ENCODE measurements at places on chromosomes 1 and 21. TPM values are rescaled to one million over a fixed set of nuclear protein-coding genes. Genes with fewer than 3 reads are reported as not detected.
A peak's percentile ranks its signal among the peaks of the same experiment; 100 is the strongest.

- no peak for DNase-seq
These were observed 28.4 kb downstream of the SLC19A1 start for GRCh38 chr21:45513741-45514310.

DNA sequence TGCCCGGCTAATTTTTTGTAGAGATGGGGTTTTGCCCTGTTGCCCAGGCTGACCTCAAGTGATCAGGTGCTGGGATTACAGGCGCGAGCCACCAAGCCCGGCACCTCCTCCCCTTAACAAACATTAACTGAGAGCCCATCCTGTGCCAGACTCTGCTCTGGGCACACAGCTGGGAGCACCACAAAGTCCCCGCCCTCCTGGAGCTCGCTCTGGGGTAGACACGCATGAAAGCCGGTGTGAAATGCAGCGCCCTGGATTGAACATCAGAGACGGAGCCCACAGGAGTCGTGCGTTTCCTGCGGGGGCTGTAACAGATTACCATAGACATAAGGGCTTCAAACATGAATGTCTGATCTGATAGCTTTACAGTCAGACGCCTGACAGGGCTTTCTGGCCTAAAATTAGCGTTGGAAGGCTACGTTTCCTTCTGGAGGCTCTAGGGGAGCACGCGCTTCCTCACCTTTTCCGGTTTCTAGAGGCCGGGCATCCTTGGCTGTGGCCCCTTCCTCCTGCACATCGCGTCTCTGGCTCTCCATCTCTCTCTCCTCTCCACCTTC is 14.3 kb downstream of the SLC27A3 start:
- no peak for DNase-seq

DNA sequence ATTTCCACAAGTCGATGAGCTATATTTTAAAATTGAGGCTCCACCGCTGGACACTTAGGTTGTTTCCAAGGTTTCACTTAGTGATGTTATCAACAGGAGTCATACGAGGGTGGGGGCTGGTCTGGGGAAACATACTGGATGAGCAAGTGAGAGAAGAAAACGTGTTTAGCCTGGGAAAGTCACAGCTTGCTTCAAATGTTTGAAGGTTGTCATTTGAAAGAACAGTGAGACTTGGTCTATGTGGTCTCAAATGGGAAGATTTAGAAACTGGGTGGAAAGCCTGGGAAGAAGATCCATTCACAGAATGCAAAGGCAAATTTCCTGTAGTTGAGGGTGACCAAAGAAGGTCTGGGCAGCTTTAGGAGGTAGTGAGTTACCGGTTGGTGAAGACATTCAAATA is 9.9 kb upstream of the DYRK1A start:
- no peak for DNase-seq

- no peak for DNase-seq
These were observed 14.8 kb downstream of the LYST start for GRCh38 chr1:235851939-235852338.

GRCh38 chr1:28074892-28075511 is 13.4 kb downstream of the EYA3 start:
- DNase-seq = no peak

DNA sequence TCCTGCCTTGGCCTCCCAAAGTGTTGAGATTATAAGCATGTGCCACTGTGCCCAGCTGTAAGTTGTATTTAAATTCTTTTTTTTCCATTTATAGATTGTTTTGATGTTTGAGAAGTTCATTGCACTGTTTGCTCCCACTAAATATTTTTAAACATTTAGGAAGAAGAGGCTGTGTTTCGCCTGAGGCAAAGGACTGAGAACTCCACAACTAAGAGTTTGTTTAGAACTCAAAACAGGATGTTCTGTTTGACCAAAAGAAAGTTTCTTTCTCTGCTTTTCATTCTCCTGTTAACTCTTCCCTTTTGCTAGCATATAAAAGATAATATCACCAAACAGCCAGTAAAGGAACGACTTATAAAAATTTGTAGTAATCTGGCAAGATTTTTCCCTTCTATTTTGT is 87.0 kb downstream of the RUNX1 start:
- no peak for DNase-seq

DNA sequence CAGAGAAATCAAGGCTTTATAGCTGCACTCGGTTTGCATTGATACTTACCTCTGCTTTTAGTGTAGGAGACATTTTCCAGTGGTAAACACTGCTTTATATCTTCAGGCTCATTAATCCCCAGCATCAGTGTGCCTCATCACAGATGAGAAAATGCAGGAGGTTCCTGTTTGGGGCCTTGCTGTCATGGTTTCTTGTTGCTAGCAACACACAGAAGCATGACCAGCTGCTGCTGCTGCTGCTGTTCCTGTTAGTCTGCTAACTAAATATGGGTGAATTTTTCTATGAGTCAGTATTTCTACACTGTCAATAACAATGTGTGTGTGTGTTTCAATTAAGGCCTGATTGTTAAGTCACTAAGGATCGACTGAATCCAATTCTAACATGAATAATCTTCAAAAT is 85.8 kb upstream of the RGS1 start:
- peak; percentile 72 for DNase-seq

- DNase-seq = no peak
These were observed 1.2 kb downstream of the C2CD4D start for GRCh38 chr1:151838222-151839081.

DNA sequence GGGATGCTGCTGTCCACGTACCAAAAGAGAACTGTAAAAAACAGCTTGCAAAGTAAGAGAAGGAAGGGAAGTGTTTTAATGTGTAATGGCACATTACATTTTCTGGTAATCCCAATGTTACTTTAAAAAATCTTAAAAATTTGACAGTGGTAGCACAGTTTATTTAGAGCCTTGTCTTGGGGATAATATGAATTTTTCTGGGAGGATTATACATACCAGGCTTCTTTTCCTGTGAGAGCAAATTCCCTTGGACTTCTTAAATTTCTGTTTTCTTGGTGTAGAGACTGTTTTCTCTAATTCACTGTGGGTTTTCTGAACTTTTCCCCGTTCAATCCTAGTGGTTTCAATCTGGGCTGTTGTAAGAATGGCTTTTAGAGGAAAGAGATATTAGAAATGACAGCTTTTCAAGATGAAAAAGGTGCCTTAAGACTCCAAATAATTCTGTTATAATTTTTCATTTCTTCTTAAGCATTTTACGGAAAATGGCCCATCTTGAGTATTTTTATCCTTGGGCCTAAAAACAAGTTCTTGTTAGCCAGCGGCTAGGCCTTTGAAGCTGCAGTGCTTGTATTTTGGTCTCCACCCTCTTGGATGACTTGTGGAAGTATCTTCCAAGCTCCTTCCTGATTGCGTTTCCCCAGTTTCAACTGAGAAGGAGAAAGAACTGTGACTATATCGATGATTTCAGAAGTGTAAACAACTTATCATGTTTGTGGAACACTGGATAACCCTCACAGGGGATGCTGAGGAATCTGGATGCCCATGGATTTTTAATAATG is 70.0 kb downstream of the LEPR start:
- no peak for DNase-seq

- no peak for DNase-seq
These were observed 39.6 kb upstream of the RXRG start for GRCh38 chr1:165484532-165484931.

DNA sequence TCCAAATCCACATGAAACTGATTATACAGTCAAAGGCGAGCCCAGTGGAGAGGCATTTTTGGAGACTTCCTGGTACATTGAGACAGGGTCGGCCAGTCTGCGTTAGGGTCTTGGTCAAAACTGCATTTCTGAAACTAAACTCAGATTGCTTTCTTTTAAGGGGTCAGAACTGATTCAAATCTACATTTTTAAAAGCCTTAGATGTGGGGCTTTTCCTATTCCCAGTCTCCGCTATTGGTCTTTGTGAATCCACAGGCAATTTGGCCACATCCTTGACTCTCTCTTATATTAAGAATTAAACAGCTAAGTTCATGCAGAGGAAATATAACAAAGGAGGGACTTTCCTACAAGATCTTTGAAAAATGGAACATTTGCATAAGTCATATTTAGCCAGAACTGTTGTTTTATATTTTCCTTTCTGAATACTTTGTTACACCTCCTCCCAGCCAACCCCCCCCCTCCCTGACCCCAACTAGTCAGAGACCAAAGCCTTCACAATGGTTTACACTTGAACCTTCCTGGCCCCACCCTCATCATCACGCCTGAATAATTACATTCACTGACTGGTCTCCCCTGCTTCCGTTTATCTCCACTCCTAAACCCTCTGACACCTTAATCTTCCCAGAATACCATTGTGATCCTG is 30.9 kb downstream of the SELL start:
- no peak for DNase-seq

DNA sequence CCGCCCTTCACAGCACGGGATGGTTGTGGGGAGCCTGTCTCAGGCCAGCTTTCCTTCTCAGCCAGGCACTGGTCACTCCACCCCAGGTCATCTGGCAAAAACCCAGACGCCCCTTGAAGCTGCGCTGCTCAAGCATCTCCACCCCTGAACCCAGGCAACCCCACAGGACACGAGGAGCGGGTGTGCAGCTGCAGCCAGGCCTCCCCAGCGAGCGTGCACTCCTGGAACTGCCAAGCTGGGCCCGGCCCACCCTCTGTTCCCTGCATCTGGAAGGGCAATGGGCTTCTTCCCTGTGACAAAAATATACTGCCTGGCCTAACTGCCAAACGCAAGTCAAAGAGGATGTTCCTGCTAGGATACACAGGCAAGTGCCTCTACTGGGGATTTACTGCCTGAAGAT is 39.7 kb downstream of the SLC66A1 start:
- no peak for DNase-seq

GRCh38 chr1:117113199-117113598 is 8.3 kb downstream of the TRIM45 start:
- no peak for DNase-seq

ABCA4 gene
- polyA plus RNA-seq = 0.59 TPM

LIN28A gene
- not detected for polyA plus RNA-seq

All from forelimb muscle (tissue), 1 donor.